ENCODE measurements at places on chromosomes 6 and 20. TPM values are rescaled to one million over a fixed set of nuclear protein-coding genes. Genes with fewer than 3 reads are reported as not detected.
A peak's percentile ranks its signal among the peaks of the same experiment; 100 is the strongest.

DNA sequence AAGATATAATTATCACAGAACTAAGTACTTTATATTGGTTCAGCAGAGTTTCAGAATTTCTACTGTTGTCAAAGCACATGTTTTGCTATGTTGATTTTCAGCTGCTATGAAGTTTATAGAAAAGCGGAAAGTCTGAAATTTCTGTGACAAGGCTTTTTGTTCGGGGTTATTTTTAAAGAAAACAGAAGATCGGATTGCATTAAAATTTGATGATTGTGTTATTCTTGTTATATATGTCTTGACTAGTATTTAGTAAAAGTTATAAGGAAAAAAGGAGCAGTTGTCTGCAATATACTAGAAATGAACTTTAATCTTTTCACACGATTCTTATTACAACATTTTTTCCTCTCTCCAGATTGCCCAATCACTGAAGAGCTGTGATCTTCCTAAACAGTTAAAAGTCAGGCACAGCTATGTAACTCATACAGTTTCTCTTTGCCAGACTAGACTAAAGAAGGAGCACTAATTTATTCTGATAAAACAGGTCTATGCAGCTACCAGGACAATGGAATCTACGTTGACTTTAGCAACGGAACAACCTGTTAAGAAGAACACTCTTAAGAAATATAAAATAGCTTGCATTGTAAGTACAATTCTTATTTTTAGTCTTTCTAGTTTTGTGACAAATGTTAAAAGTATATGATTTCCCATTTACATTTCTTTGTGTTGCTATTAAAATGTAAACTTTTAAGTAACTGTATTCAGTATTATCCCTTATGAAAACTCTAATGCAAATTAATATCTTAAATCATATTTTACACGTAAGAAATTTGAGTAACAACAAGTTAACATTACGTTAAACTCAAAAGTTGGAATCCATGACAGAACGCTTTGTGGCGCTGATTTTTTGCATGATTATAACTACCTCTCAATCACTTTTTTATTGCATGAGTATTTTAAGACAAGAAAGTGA, at the start of gene ENPP3:
Gene ENPP3 (plus strand): TSS at position 423 of the 913 bp plus-strand sequence. CDS start 83 bp downstream, at position 506.
- DNase-seq: no peak

DNA sequence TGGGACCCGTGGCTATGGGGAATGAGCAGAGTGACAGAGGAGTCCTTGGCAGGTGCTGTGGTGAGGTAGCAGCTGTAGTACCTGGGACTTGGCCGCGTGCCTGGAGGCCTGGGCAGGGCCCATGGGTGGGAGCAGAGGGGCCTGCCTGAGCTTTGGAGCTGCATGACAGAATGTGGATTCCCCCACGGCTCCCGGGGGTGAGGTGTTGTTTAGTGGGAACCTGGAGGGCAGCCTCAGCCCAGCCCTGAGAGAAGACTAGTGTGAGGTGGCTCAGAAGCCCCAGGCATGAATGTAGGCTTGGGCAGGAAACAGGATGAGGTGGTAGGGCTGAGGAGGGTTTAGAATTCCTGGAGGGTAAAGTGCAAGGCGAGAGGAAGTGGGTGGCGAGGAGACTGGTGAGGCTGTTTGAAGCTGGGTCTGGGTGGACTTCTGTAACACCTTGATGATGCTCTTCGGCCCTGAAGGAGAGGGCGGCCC, 86.5 kb upstream of the SCP2D1 start:
- no peak for DNase-seq

- no peak for DNase-seq
These were observed at the start of gene GPRC6A for GRCh38 chr6:116828983-116829382. Gene GPRC6A, minus strand, starts transcription at chr6:116829083. Its CDS starts 70 bp downstream, at chr6:116829013.

DNA sequence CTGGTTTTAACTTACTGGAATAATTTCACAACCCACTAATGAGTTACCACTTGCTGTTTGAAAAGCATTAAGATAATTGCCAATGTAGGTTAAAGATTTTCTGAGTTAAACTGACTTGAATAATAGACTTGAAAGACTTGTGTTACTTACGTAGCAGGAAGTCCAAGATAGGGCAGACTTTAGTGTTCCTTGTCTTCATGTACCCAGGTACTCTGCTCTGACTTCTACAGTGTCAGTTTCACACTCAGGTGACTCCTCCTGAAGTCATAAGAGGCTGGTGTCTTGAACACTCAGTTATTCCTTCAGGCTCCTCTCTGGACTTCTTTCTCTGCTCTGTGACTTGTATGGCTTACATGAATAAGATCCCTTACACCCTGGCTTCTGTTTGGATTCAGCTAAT, 76.3 kb upstream of the SGK1 start:
- no peak for DNase-seq

DNA sequence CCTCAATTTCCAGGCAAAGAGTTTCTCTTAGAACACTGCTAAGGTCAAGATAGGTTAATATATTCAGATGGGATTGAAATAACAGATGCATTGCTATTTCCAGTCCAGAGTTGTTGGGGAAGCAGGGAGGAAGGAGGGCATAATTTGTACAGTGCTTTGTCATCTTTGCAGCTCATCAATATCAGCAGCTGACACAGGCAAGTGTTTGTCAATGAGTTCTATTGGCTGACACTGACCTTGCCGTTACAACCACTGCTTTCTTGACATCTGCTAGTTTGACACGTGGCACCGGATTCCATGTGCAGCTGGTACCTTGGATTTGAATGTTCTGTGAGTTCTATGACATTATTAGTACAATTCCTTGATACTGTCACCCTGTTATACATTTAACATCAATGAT, 28.0 kb upstream of the MLIP start:
- no peak for DNase-seq

- DNase-seq: no peak
These were observed 191.6 kb upstream of the SUPT3H start for GRCh38 chr6:45569210-45569945.

DNA sequence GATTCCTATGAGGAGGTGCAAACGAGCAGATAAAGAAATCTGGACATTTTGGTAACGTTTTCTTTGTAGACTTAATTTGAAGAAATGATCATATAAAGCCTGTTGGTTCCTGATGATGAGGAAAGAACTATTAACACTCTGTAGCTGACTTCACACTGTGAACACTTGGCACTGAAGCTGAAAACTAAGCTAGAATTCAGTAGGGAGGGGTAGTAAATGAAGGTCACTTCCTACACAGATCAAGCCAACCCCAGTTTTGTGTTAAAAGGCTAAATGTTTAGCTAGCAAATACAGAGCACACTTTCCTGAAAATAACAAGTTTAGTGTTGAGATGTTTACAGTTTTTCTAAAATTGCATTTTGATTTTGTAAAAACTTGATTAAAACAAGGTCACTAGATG, 296.2 kb upstream of the PRDM1 start:
- no peak for DNase-seq

DNA sequence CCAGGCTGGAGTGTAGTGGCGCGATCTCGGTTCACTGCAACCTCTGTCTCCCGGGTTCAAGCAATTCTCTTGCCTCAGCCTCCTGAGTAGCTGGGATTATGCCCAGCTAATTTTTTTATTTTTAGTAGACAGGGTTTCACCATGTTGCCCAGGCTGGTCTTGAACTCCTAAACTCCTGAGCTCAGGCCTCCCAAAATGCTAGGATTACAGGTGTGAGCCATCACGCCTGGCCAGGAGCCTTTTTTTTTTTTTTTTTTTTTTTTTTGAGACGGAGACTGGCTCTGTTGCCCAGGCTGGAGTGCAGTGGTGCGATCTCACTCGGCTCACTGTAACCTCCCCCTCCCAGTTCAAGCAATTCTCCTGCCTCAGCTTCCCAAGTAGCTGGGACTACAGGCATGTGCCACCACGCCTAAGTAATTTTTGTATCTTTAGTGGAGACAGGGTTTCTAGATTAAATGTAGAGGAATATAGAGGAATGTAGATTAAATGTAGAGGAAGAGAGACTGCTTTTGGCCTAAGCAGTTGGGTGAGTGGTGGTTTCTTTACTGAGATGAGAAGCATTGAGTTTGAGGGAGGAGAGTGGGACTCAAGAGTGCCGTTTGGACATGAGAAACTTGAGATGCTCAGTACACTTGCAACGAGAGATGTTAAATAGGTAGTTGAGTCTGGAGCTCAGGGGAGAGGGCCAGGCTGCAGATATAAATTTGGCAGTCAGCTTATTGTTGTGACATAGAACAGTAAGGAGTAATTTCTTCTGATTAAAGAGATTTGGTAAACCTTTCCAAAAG, 16.7 kb downstream of the VAPB start:
- DNase-seq: no peak

DNA sequence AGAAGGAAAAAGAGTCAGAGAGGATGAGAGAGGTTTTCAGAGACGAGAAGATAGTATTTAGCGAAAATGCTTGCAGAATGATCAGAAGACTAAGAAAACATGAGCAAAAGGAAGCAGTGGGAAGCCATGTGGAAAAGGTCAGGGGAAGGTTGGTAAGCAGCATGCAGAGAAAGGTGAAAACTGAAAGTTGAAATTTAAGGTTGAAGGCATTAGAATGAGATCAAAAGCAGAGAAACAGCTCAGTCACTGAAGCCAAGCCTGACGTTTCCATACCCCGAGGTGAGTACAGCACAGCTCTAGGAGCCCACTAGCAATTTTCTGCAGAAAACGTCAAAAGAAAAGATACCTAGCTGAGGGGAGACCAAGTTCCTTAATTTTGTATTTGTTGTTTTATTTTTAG, 19.1 kb upstream of the TFB1M start:
- no peak for DNase-seq

GRCh38 chr20:17885076-17885475, 83.5 kb downstream of the SNX5 start:
- no peak for DNase-seq

DNA sequence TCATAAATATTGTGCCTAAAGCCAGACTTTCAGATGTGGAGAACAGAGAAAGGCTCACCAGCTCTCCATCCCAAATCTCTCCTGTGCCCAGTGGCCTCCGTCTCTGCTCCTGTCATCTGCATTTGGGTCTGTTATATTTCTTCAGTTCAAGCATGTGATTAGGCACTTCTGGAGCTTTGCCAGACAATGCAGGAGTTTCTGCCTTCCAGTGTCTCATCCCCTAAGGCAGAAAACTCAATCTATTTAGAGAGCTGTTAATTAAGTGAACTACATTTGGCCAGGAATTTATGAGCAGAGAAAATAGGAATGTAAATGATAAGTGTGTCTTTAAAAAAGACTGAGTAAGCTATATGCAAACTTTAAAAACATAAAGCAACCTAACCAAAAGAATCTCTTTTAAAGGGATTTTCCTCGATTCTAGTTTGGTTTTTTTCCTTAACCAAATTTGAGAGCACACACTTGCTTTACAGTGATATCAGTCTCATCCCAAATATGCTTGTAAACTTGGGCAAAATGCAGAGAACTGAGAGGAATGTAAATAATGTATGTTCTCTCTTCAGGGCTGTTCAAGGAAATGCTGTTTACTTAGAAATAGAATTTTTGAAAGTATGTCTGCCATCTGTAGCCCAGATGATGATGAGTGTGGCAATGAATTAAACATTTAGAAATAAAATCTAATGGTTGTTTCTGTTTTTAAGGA, 113.9 kb downstream of the ELOVL4 start:
- DNase-seq: no peak

DNA sequence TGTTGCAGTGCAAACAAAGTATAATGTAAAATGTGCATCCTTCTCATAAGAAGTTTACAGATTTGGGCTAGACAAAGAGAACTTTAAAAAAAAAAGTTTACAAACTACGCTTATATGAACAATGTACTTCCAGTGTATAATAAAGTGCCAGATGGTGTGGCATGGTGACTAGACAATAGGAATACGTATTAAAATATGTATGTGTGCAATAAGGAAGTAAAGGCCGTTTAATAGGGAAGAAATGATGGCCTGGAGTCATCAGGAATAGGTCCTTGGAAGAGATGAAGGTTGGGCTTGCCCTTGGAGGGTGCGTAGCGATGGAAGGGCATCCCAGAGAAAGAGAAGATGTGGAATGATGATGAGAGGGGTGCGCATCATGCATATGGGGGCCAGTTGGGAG, 108.2 kb downstream of the SOBP start:
- DNase-seq: no peak

GRCh38 chr20:53149148-53149889, 177.2 kb downstream of the TSHZ2 start:
- no peak for DNase-seq

DNA sequence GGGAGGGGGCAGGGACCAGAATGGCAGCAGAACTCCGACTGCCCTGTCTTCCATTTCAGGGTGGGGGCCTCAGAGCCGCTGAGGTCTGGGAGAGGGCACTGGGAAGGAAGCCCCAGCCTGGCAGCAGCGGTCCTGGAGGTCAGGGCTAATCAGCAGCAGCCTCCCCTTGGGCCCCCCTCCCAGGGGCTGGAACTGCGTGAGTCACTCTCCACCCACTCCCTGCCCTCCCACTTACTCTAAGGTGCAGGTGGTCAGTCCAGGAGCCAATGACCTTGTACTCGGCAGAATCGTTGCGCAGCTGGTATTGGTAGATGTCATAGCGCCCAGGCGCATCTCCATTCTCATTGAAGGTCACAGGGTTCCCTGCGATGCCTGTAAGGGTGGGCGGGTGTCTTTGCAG, 105.9 kb downstream of the GRM4 start:
- no peak for DNase-seq

DNA sequence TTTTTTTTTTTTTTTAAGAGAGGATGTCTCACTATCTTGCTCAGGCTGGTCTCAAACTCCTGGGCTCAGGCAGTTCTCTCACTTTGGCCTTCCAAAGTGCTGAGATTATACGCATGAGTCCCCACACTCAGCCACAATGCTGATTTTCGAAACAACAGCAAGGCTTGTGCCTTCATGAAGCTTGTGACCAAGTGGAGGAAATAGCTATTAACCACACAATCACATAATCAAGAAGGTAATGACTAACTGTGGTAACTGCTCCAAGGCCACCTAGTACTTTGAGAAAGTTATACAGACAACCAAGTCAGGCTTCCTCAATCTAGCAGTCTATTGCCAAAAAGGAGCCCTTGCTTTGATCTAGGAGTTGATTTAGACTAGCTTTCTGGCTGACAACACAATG, 46.3 kb downstream of the SOD2 start:
- no peak for DNase-seq

- DNase-seq: no peak
These were observed 93.6 kb downstream of the SNAP91 start for GRCh38 chr6:83615025-83615999.

DNA sequence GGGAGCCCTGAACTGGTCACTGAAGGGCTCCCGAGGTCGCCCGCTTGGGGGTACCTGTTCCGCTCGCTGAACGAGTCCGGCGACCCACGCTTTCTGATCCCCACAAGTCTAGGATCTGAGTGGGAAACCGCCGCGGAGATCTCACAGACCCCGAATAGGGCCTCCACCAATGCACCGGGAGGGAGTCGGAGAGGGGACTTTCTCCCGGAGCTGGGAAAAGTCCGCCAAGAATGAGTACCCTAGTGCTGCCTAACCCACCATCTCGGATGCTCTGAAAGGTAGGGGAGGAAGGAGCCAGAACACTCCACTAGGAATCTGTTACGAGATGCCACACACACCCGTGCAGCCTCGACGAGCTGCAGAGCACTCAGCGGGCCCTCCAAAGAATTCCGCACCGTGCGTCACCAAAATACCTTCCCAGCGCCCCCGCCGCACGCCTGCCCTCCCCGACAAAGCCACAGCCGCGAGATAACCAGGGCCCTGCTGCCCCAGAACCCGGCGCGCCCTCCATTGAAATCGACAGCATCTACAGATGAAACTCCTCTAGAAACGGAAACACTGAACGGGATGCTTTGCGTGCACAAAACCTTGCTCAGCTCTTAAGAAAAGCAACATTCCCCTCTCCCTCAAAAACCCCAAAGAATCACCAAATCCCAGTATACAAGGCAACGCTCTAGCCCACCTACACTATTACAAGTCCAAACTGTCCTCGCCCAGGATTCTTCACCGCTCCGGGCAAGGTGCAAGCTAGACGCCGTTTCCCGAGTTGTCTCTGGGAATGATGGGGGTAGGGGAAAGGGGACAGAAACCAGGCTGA, 686 bp downstream of the COL12A1 start:
- DNase-seq: peak; percentile 36

GUCA1A gene
- total RNA-seq: not detected

MAP1LC3A gene
- total RNA-seq: 212 TPM

SASH1 gene
- total RNA-seq: 43.5 TPM

SUMO4 gene
- not detected for total RNA-seq
